ENCODE measurements at places on chromosomes 5 and 9.
A peak's percentile ranks its signal among the peaks of the same experiment; 100 is the strongest.

- DNase-seq, result no peak
Measured at GRCh38 chr5:91469517-91470165, 86.5 kb upstream of the ARRDC3 start.

DNA sequence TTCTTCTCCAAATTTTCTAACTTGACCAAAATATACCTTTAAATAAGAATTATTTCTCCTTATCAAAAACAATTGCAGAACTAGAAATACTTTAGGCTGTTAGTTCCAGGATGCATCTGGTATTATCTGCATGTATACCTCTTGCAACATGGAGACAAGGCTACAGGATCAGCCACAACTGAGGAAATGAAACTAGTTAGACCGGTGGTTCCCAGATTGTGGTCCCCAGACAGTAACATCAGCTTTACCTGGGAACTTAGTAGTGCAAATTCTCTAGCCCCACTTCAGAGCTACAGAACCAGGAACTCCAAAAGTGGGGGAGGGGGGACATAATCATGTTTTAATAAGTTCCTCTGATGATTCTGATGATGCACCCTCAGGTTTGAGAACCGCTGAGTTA lies 61.6 kb upstream of the C9orf72 start:
- DNase-seq, result no peak

DNA sequence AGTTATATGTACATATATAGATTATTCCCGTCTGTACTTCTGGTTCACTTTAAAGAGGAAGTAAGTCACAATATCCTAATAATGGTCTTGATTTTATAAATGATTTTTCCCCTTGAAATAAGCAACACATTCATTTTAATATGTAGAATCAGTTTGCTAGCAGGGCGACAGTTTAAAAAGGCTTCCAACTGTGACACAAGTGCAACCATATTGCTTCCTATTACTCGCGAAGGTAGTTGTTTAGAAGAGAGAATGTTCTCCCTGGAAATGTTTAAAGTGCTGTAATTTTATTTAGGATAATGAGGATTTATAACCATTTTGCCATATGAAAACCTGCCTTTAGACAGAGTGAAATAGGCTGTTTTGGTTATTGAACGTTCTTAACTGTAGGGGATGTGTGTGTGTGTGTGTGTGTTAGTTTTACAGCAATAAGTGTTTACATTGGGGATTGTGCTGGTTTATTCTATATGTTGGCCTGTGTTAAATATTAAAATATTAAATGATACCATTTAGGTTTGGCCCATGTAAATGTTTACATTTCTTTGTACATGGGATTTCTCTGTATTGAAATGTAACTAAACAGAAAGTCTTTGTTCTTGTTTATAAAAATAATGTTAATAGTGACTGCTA lies 138.3 kb downstream of the PBX3 start:
- no peak for DNase-seq

GRCh38 chr5:178416919-178417318 lies 173.3 kb downstream of the COL23A1 start:
- DNase-seq, result no peak

DNA sequence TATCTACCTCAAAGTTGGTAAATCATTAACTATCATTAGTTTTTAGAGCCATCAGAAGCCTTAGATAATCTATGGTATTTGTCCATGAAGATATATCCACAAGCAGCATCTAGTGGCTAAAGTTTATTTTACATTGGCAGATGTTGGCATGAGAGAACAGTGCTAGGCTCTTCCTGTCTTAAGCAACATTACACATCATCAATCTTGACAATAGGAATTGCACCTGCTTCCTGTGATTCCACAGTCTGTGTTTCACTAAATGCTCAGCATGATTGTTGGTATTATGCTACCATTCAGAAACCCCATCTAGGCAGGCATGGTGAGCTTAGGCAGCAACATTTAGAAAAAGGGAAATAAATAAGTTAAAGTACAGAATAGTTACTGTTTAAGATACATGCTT lies 246.6 kb downstream of the SLCO4C1 start:
- no peak for DNase-seq

DNA sequence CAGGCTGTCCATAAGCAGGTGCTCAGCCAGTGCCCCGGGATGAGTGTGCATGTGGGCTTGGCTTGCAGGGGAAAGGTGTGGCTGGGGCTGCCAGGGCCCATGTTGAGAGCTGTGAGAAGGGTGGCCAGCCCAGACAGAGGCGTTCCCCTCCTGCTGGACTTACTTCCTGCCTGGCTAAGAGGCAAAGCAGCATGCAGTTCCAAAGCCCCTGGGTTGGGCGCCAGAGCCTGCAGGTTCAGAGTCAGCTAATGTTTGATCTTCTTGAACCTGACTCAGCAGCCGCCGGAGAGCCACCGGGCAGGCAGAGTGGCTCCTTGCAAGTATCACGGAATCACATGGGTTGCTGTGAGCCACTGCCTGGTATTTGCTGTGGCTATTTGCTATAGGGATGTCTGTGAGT lies 168.4 kb upstream of the MAP1B start:
- DNase-seq, result no peak

- DNase-seq, result no peak
Measured at GRCh38 chr9:135705376-135705775, 3.4 kb downstream of the KCNT1 start.

GRCh38 chr5:27619982-27620381 lies 581.6 kb upstream of the CDH9 start:
- no peak for DNase-seq

- DNase-seq, result no peak
Measured at GRCh38 chr5:42751044-42751443, 5.6 kb upstream of the CCDC152 start.

DNA sequence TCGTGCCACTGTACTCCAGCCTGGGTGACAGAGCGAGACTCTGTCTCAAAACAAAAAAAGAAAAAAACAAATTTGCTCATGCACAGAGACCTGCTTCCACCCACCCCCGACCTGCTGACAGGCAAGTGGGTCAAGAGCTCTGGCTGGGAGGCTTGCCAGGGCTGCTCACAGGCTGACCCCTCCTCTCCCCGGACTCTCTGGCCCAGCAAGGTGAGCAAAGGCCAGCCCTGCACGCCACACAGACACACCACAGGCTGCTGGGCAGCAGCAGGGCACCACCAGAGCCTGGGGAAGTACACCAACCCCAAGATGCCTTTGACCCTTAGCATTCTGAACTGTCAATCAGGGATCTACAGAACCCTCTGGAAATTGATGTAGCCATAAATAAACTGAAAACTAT lies 29.2 kb downstream of the NSUN2 start:
- no peak for DNase-seq

DNA sequence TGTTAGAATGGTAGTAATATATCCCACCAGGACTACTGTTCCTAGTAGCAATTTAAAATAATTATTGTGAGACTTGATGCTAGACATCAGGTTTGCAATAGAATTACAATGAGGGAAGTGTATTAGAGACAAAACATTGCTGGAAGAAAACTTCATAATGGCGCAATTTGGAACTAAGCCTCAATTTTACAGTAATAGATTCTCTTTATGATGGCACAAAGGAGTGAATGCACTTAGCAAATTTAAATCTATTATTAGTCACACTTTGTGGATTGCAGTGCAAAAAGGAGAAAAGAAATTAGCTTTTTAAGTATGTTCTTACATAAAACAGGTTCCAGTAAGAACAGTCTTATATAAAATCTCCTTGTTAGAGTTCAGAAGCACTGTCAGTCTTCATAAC lies 358.3 kb downstream of the KIAA0825 start:
- no peak for DNase-seq

GRCh38 chr9:87894998-87895625 lies 12.4 kb downstream of the SPATA31E1 start:
- DNase-seq, result peak; percentile 30
